WTC11 (cell line): ENCODE measurements at places on chromosomes 1 and 21. TPM values are rescaled to one million over a fixed set of nuclear protein-coding genes. Genes with fewer than 3 reads are reported as not detected.
A peak's percentile ranks its signal among the peaks of the same experiment; 100 is the strongest.

FMO4 gene
- total RNA-seq, result 1.8 to 3.8 TPM (median 3.6 TPM) in 3 replicates

- no peak for DNase-seq
Observed at GRCh38 chr1:227915564-227916553, 31.9 kb downstream of the WNT9A start.

APOBEC4 gene
- total RNA-seq, result not detected in 3 replicates

GRCh38 chr21:42258150-42258884 lies 39.4 kb downstream of the ABCG1 start:
- DNase-seq, result peak; percentile 86

DNA sequence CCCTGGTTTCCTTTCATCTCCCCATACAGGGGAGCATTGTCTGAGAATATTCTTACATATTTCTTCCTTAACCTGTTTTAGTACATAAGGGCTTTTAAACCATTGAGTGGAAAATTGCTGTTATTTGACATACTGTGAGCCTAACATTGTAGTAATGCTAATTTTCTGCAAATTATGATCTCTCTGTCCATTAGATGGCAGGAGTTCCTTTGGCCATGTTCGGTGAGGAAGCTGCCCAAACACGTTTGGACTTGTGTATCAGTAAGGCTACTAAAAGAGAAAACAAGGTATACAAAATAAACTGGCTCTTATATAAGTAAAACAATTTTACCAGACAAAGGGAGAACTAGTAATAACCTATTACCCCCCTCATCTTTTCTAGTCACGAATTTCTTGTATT lies 29.2 kb downstream of the CDC7 start:
- DNase-seq, result no peak

PCNT gene
- total RNA-seq, result 40.6 to 46.4 TPM (median 41.0 TPM) in 3 replicates

DNA sequence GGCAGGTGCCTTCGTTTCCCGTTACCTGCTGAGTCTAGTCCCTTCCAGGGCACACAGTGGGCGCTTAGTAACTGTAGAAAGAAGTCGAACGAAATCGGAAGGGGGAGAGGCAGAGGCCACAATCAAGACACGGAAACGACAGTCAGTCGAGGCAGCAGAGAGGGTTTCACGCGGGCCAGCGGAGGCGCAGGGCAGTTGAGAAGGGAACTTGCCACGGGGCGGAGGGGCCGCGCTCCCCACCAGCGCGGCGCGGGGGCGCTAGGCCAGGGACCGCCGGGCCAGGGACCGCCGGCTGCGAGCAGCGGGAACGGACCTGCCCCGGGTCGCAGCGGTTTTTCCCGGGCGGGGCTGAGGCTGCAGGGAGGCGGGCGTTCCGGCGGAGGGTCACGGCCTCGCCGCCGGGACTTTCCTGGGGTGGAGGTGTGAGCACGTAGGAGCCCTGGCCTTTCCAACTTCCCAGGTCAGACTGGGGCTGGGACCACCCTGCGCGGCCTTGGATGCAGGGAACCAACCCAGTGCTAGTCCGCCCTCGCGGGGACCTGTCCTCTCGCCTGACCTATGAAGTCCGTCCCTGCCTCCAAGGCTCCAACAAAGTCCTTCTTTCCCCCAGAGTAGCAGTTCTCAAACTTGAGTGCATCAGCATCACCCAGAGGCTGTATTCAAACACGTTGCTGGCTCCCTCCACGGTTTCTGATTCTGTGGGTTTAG lies 150.1 kb upstream of the FGGY start:
- DNase-seq, result peak; percentile 62

IFI16 gene
- 2.0 to 3.2 TPM (median 2.9 TPM) in 3 replicates for total RNA-seq

DIRAS3 gene
- 0.14 to 0.22 TPM (median 0.16 TPM) in 3 replicates for total RNA-seq

DNA sequence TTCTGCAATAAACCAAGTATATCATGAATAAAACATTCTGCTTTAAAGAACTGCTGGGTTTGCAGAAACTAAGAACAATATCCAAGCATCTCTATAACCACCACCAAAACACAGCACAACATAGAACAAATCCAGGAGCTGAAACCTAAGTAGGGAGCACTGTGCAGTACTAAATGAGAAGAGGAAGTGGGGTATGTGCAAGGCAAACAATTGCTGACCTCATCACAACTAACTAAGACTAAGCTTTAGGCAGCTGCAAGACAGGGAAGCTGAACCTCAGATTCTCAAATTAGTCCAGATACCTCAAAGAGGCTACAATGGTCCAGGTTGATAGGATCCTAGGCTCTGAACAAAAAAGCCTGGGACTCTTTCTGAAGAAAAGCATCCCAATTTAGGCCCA lies 172.6 kb downstream of the SLC44A5 start:
- DNase-seq, result no peak
